COLO829 (cell line): ENCODE measurements at places on chromosomes 13 and 19.

DNA sequence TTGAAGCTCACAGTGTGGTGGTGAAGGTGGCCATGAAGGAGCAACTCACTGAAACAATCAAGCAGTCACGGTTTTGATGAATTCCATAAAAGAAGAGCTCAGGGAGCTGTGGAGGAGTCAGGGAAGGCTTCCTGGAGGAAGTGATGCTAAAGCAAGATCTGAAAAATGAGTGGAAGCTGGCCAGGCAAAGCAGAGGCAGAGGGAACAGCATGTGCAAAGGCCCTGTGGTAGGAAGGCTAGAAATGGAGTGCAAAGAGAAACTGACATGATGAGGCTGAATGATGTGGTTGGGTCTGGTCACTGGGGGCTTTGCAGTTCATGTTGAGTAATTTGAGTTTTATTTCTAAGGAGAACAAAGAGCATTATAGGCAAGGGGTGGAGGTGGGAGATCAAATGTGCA is 6.9 kb downstream of the ADGRE1 start:
- no peak for DNase-seq

- DNase-seq: peak; percentile 42
Measured at GRCh38 chr19:30406220-30407067, 34.3 kb downstream of the ZNF536 start.

- DNase-seq: no peak
Measured at GRCh38 chr13:20015763-20016162, 57.2 kb downstream of the ZMYM2 start.

- peak; percentile 93 for DNase-seq
Measured at GRCh38 chr19:6739390-6739882, at the start of gene TRIP10. Gene TRIP10, plus strand, starts transcription at chr19:6739680. Its CDS starts 82 bp downstream, at chr19:6739762.

GRCh38 chr19:53422551-53422950 is 9.2 kb upstream of the ZNF761 start:
- DNase-seq: no peak

DNA sequence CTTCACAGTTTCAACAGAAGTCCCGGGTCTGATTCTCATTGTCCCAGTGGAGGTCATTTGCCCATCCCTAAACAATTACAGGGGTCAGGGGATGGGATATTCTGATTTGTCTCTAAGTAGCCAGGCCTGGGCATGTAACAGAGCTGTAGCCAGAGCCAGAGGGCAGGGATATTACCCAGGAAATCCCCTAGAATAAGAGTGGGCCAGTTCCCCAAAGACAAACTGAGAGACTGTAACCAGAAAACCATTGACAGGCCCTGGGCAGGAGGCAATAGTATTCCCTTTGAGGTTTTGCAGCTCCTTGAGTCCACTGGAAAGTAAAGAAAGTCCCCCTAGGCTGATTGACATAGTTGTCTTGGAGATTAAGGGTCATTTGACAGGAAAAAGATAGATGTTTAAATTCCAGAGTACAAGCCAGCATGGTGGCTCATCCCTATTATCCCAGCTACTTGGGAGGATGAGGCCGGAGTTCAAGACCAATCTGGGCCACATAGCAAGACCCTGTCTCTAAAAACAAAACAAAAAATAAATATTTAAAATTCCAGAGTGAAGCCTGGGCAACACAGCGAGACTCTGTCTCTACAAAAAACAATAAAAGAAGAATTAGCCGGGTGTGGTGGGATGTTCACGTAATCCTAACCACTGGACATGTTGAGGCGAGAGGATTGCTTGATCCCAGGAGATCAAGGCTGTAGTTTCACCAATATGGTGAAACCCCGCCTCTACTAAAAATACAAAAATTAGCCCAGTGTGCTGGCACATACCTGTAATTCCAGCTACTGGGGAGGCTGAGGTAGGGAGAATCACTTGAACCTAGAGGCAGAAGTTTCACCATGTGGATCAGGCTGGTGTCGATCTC is 1.9 kb upstream of the SDHAF1 start:
- DNase-seq: no peak

DNA sequence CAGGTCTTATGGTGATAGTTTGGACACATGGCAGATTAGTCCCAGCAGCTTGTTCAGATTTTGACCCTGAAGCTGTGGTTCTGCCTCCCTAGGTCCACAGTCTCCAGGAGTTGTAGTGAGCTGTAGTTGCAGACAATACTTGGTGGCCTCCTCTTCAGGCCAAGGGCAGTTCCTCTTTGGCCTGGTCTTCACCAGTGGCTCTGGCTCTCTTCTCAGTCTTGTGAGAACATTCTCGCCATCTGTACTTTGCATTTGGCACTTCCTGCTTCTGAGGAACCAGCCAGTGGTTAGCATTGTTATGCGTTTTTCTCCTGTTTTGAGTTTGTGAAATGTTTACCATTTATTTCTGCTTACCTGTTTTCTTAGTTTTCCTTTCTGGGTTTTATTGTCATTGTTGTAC is 40.7 kb downstream of the PCCA start:
- no peak for DNase-seq

- no peak for DNase-seq
Measured at GRCh38 chr19:5586300-5587070, 18.7 kb upstream of the TINCR start.

DNA sequence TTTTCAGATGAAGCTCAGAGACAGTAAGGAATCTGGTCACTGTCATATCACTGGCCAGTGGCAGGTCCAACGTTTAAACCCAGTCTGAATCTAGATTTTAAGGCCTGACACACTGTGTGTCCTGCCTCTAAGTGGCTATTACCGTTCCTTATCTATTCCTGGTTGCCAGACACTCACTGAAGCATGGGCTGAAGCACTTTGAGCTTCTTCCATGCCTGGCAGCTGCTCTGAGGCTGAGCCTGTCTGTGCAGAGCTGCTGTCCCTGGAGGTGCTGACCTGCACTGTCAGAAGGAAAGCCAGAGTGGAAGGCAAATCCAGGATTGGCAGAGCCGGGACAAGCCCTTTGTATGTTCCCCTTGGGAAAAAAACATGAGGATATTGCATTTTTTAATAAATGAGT is 109.2 kb upstream of the SLC7A1 start:
- DNase-seq: no peak

DNA sequence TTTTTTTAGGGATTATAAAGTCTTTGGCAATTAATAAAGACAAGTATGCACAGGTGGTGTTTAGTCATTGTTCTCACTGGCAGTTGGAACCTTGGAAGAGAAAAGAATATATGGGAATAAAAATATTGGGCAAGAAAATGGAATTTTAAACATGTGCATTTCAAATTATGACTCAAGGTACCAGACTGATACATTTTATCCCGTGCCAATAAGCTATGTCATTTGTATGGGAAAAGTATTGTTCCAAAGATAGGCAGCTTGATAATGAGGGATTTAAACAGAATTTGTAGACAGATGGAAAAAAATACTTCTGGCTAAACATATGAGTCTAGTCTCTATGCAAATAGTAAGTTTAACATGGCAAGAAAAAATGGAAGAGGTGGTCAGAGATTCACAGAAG is 169.5 kb upstream of the UFM1 start:
- no peak for DNase-seq

GRCh38 chr13:71399631-71400215 is 467.3 kb downstream of the DACH1 start:
- no peak for DNase-seq

GRCh38 chr13:38044067-38044466 is 174.5 kb upstream of the TRPC4 start:
- DNase-seq: no peak

- no peak for DNase-seq
Measured at GRCh38 chr19:40756502-40757110, 5.6 kb downstream of the SNRPA start.

DNA sequence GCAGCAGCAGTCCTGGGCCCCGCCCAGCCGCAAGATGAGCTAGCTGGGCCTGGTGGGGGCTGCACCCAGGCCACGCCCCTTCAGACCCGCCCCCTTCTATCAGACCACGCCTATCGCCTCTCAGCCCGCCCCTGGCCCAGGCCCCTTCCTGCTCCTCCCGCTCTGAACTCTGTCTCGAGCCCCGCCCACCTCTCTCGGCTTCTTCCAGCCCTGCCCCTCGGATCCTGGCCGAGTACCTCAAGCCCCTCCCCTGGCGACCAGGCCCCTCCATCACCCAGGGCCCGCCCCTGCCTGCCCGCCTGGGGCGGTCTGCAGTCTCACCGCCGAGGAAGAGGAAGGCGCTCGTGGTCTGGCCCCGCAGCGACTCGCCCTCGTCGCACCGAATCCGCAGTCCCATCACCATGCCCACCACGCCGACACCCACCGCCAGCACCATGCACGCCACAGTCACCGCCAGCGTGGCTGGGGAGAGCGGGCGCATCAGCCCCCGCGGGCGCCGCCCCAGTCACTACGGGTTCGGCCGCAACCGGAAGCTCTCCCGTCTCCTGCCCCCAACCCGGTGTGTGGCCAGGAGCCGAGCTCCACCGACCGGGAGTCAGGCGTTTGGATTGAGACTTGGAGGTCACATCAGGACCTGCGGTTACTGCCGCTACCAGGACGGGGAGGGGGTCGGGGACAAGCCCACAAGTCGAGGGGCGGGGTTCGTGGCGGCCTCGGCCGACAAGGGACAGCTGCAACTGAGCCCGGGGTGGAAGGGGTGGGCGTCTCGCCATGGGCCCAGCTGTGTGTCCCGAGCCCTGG is 1.0 kb downstream of the CLDND2 start:
- DNase-seq: peak; percentile 96

DNA sequence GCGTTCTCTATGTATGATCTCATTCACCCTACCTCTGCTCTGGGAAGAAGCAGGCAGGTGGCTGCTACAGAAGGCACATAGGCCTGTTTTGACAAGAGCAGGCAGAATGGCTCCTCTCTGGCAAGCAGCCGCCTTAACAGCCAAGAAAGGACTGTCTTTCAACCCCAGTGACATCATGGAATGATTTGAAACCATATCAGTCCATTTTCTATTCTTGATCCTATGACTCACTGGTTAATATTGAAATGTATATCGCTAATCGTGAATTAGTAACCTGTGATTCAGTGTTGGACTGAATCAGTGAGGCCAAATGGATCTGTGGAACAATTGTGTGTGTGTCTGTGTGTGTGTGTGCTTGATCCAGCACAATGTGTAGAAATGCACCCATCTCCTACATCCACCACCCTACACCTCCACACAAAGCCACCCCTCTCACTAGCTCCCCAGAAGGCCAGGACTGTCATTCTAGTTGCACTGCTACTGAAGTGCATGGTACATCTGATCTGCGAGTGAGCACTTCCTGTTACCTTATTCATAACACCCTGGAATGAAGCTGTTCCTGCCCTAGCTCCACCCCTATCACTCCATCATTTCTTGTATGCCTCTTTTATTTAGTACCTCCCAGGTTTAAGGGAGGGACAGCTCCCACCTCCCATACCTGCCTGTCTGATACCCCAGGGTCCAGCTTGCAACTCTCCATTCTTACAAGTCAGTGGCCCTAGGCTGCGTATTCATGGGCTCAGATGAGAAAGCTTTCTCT is 460.0 kb downstream of the FOXO1 start:
- peak; percentile 73 for DNase-seq

- DNase-seq: no peak
Measured at GRCh38 chr13:72696579-72696978, 30.9 kb downstream of the MZT1 start.

DNA sequence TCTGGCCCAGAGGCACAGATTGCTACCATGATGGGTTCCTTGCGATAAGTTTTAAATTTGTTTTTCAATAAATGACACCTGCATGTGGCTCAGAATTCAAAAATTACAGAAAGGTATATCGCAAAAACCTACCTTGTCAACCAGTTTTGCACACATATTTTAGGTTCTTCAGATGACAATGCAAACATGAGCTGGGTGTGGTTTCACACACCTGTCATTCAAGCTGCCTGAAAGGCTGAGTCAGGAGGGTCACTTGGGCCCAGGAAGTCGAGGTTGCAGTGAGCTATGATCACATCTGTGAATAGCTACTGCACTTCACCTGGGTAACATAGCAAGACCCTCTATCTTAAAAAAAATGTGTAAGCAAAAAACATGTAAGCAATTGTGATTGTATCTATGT is 56.1 kb downstream of the DNM2 start:
- DNase-seq: no peak

DNA sequence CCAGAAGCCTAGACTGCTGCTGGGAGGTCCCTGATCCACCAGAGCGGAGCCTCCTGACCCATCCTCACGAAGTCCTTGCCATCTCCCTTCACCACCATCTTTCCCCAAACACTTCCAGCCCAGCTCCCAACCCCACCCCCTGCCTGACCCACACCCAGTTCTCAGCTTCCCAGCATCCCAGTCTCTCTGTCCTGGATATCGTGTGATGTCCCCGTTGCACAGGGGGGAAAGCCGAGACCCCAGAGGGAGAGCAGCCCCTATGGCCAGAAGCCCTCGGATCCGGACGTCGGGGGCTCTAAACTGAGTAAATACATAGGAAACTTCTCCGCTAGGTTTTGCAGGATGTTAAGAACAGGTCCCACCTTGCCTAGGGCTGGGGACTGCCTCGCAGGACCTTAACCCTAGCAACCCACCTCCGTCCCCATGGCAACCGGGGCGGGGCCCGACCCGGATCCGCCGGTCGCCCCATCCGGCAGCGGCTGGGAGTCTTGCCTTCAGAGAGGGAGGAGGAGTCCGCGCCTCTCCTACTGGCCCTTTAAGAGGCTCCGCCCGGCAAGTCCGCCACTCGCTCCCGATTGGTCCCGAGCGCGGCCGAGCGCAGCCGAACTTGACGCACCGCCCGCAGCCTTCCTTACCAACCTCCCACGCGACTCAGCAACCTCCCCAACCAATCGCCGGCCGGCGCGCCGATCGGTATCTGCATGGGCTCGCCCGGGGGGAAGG is 451 bp upstream of the HMG20B start:
- peak; percentile 91 for DNase-seq

- no peak for DNase-seq
Measured at GRCh38 chr19:18062028-18062427, 24.7 kb downstream of the IL12RB1 start.

- DNase-seq: no peak
Measured at GRCh38 chr19:6588508-6589345, 2.2 kb downstream of the CD70 start.

DNA sequence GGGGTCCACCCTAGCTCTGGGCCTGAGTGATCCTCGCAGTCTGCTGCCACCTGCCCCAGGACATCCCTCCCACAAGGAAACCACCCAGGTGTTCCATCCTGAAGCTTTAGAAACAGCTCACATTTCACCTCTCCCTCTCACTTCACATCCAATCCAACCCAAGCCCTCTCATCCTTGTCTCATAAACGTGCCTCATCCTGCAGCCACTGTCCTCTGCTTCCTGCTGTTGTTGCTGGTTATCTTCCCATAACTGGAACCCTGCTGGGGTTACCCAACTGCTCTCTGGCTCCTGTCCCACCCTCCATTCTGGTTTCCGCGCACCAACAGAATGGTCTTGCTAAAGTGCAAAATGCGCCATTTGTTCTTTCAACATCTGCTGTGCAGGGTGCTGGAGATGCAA is 59.7 kb upstream of the MTIF3 start:
- DNase-seq: no peak

- no peak for DNase-seq
Measured at GRCh38 chr13:73440296-73440895, 381.6 kb downstream of the KLF5 start.
